ENCODE measurements at places on chromosomes 6 and 20. TPM values are rescaled to one million over a fixed set of nuclear protein-coding genes. Genes with fewer than 3 reads are reported as not detected.

DNA sequence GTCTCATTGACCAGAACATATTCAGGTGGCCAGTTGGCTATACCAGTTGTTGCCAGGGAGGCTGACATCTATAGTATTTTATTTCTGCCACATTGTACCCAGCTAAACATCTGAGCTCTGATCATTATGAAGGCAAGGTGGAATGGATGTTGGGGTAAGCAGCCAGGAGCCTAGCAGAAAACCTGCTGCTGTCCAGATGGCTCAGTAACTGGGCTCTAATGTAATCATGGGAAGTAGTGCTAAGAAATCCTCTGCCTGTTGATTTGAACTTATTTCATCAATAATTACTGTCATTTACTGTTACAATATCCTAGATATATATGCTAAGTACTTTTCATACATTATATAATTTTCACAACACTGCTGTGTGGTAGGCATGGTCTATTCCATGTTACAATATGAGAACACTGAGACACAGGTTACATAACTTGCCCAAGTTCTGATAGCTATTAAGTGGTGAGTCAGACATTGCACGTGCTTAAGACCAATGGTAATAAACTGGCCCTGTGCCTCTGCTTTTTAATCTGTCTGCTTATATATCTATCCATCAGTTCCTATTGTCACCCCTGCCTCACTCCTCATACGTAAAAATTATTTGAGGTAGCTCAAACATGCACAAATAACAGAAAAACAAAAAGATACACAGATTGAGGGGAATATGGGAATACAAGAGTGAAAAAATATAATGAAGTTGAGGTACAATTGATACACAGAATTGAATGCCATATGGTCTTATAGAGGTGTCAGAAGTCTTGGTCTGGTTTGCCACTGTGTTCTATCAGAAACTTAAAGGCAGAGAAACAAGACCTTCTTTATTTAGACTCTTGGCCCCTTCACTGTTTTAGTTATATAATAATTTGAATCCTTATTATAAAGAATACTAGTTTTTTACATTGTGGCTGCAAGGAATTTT lies 25.2 kb downstream of the TBPL1 start:
- DNase-seq = peak; percentile 86

ADGRF5 gene
- total RNA-seq = 15.9 TPM

- no peak for DNase-seq
These were observed 9.6 kb upstream of the HSF2 start for GRCh38 chr6:122389704-122390372.

DNA sequence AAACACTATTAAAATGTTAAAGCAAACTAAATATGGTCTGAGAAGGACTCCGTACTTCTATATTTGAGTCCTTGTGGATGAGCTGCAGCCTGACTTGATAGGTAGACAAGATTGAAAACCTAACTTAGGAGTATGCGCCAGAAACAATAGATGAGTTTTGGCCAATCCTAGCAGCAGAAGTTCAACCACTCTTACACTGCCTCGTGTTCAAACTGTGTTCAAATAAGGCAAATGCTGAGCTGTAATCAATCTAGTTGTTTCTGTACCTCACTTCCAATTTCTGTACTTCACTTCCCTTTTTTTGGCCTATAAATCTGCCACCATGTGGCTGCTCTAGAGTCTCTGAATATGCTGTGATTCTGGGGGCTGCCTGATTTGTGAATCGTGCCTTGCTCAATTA lies 13.2 kb upstream of the SERINC1 start:
- DNase-seq = no peak

MOXD1 gene
- 78.8 TPM for total RNA-seq

GRCh38 chr6:134637282-134637681 lies 312.6 kb downstream of the ALDH8A1 start:
- DNase-seq = no peak

RFX6 gene
- not detected for total RNA-seq

APOM gene
- total RNA-seq = not detected

GRCh38 chr20:46272389-46273047 lies 35.8 kb downstream of the CDH22 start:
- DNase-seq = no peak

DNA sequence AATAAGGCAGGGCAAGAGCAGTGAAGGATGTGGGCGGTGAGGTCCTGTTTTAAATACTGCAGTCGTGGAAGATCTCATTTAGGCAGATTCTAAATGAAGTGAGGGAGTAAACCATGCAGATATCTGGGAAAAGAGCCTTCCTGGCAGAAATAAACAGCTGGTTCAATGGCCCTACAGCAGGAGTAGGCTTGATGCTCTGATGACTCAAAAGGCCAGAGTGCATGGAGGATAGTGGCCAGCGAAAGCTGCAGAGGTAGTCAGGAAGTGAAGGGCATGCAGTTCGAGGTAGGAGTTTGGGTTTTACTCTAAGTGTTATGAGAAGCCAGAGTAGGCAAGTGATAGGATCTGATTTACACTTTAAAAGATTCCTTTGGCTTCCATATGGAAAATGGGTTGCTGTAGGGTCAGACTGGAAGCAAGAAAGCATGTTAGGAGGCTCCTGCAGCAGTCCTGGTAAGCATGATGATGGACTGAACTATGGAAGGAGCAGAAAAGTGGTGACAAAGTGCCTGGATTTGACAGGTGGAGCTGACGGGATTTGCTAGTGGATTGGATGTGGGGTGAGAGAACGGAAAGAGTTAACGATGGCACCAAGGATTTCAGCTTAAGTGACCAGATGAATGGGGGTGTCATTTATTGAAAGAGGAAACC lies 150.0 kb downstream of the GJA10 start:
- no peak for DNase-seq
